ENCODE measurements at places on chromosomes 5 and 9. TPM values are rescaled to one million over a fixed set of nuclear protein-coding genes. Genes with fewer than 3 reads are reported as not detected.
A peak's percentile ranks its signal among the peaks of the same experiment; 100 is the strongest.

SPARC gene
- not detected for total RNA-seq

DNA sequence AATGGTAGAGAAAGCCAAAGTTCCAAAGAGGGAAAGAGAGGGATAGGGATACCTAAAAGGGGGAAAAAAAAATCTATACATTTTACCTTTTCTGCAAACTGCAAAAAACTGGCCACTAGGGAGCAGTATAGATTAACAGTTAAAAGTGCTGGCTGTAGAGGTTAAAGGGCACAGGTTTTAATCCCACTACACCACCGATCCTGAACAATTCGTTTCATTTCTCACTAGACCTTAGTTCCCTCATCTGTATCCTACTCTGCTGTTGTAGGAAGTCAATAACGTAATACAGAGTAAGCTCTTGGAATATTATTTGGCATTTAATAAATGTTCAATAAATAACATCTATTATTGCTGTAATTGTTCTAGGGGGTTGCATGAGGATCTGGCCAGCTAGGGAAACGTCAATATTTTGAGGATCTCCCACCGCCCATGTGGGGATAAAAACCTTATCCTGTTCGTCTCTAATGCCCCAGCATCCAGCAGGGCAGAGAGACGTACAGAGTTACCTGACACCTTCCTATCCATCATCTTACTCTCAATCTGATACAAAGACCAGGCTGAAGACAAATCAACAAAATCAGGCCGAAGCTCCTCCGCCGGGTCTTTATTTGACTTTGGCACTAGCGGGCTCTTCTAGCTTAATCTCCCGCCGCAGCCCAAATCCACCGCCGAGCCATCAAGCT lies 757 bp downstream of the CDC26 start:
- peak; percentile 36 for DNase-seq

DNA sequence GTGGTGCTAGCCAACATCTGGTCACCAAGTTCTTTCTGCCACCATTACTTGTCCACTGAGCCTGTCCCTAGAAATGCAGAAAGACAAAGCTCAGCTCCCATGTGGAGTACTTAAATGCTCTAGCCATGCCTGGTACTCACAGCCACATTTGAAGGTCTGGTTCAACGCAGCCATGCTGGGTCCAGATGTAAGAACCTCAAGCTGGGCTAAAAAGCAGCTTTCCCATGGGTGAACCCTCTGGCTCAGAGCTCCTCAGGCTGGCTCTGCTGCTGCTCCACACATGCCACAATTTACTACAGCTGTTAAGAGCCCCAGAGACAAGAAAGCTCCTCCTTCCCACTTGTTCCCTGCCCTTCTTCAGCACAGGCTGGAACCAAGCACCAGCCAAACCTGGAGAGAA lies 97.1 kb upstream of the LRRTM2 start:
- DNase-seq = no peak

- peak; percentile 9 for DNase-seq
Observed at GRCh38 chr9:126877418-126877817, 17.0 kb downstream of the ZBTB34 start.

GRCh38 chr9:115524453-115525059 lies 406.6 kb upstream of the TNC start:
- DNase-seq = peak; percentile 6

DNA sequence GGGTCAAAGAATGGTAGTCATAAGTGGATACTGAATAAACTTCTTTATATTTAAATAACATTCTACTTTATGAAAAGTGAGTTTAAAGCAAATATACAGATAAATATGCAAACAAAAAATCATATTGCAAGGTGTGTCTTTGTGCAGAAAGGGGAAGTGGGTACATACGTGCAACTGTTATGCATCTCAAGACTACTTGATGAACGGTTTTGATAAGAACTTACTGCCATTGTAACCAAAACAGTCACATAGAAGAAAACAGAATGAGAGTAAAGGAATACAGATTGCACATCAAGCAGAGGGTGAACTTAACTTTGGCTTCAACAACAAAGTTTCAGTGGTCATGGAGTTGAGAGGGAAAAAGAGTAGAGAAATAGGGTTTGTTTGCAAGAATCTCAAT lies 9.9 kb downstream of the CAMK4 start:
- DNase-seq = no peak

DNA sequence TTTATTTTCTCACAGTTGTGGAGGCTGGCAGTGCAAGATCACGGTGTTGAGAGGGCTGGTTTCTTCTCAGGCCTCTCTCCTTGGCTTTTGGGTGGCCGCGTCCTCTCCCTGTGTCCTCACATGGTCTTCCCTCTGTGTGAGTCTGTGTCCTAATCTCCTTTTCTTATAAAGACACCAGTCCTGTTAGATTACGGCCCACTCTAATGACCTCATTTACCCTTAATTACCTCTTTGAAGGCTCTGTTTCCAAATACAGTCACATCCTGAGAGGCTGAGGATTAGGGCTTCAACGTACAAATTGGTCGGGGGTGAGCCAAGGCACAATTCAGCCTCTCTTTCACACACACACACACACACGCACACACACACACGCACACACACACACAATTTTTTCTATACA lies 73.0 kb downstream of the UGCG start:
- no peak for DNase-seq

ATP10B gene
- not detected for total RNA-seq

C9orf40 gene
- 18.6 TPM for total RNA-seq

- DNase-seq = no peak
Observed at GRCh38 chr5:56056875-56057274, 62.1 kb upstream of the IL6ST start.

PPP2R2B gene
- total RNA-seq = 0.65 TPM

GRCh38 chr5:94263068-94263467 lies 355.3 kb downstream of the KIAA0825 start:
- DNase-seq = no peak

HMCN2 gene
- not detected for total RNA-seq

GRCh38 chr5:84696651-84697050 lies 312.0 kb upstream of the EDIL3 start:
- DNase-seq = no peak

DNA sequence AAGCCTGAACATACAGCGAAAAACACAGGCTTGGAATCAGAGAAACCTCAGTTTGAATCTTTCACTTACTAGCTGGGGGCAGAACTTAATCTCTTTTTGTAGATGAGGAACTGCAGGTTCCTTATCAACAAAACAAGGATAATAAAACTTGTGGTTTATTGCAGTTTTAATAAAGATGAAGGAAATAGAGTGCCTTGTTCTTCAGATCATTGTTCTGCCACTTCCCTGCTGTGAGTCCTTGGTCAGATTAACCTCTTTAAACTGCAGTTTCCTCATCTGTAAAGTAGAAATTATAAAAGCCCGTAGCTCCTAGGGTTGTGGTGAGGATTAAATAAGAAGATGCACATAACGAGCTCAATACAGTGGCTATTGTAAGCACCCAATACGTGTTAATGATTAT lies 57.4 kb downstream of the FEM1C start:
- no peak for DNase-seq

- no peak for DNase-seq
Observed at GRCh38 chr5:178487911-178488600, 102.1 kb downstream of the COL23A1 start.

DNA sequence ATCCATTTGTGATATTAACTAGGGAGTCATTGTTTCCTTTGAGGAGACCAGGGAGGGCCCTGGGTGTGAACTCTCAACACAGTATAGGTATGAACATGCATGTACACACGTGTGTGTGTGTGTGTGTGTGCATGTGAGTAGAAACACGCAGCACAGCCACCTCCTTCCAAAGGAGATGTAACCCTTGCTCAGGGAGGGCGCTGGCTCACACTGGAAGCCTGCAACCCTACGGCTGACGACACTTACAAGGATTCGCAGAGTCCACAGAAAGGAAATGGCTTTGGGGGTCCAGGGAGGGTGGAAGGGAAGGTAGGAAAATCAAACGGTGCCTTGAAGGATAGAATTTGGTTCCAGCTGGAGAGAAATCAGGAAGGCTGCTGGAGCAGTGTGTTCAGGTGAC lies 21.9 kb downstream of the TRIP13 start:
- no peak for DNase-seq

ARHGEF39 gene
- total RNA-seq = 16.0 TPM

DNA sequence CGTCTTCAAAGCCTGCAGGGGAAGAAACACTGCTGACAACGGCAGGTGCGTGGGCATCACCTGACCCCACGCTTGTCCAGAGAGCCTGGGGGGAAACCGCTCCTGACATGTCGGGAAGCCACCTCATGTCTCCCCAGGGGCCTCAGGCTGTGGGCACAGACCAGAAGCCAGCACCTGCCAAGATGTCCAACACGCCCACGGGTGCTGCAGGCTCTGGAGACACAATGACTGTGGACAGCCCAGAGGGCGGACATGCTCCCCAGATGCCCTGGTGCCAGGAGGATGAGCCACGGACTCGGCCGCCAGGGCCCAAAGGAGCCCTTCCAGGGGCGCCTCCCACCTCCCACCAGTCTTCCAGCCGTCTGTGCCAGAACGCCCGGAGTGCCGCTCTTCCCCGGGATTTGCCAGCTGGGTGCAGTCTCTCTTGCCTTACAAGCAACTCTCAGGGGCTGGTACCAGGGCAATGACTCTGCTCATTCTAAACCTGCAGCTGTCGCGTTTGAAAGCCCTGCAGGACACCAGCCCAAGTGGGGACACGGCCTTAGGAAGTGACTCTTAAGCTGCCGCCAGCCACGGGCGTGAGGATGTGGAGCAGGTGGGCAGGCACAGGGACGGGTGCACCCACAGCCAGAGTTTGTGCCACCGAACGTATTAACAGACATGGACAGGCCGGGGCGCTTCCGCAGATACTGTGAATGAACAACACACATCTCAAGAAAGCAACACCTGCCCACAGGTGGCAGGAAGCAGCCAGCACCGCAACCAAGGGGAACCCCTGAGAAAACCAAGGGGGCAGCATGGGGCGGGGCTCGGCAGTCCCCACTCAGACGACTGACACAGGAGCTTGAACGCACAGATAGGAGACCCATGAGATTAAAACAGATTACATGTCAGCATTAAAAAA lies 6.8 kb upstream of the LHX3 start:
- no peak for DNase-seq

- DNase-seq = peak; percentile 83
Observed at GRCh38 chr9:133701981-133702797, 36.0 kb downstream of the SARDH start.

YTHDC2 gene
- total RNA-seq = 26.8 TPM

- no peak for DNase-seq
Observed at GRCh38 chr5:146716636-146717035, 161.9 kb downstream of the PPP2R2B start.

PCDHGA9 gene
- not detected for total RNA-seq

GRCh38 chr9:75461183-75461582 lies 372.9 kb downstream of the OSTF1 start:
- no peak for DNase-seq
